T-helper 9 cell (primary cell): ENCODE measurements at places on chromosomes 7 and 10.

GRCh38 chr7:4190010-4190981, 491.8 kb upstream of the FOXK1 start:
- no peak for DNase-seq

DNA sequence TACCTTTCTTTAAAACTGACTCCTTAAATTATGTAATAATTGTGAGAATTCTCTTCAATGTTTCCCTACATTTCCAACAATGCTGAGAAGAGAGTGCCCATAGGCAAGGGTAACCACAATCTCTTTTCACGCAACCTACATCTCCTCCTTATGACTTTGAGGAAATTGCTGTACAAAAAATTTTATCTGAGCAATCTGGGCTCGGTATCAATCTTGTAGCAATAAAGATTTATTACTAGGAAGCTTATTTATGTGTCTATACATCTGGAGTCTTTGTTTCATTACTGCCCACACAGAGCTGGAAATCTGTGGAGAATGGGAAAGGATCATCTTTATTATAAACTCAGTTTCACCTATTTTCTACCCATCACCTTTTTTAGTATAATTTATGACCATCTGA, 913.8 kb upstream of the SORCS1 start:
- DNase-seq: no peak

- no peak for DNase-seq
These were observed 18.6 kb downstream of the GOLGA7B start for GRCh38 chr10:97868134-97868685.

GRCh38 chr7:82345886-82346285, 97.7 kb downstream of the CACNA2D1 start:
- no peak for DNase-seq

DNA sequence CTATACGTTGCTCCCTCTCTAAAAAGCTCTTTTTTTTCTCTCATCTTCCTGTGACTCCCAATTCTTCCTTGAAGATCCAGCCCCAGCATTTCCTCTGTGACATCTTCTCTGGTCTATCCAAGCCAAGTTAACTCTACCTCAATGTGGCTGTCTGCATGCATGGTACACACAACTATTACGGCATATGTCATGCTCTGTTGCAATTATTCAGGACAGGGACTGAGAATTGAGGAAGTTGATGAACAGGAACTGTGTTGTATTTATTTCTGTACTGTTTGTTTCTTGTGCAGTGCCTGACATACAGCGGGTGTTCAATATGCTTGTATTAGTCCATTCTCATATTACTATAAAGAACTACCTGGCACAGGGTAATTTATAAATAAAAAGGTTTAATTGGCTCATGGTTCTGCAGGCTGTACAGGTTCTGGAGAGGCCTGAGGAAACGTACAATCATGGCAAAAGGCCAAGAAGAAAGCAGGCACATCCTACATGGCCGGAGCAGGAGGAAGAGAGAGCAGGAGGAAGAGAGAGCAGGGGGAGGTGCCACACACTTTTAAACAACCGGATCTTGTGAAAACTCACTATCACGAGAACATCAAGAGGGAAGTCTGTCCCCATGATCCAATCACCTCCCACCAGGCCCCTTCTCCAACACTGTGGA, 6.3 kb downstream of the TRPV5 start:
- DNase-seq: no peak
